ENCODE measurements at places on chromosomes 6 and 20.

GRCh38 chr20:16517946-16518783 lies 55.1 kb downstream of the KIF16B start:
- peak; percentile 25 for DNase-seq

DNA sequence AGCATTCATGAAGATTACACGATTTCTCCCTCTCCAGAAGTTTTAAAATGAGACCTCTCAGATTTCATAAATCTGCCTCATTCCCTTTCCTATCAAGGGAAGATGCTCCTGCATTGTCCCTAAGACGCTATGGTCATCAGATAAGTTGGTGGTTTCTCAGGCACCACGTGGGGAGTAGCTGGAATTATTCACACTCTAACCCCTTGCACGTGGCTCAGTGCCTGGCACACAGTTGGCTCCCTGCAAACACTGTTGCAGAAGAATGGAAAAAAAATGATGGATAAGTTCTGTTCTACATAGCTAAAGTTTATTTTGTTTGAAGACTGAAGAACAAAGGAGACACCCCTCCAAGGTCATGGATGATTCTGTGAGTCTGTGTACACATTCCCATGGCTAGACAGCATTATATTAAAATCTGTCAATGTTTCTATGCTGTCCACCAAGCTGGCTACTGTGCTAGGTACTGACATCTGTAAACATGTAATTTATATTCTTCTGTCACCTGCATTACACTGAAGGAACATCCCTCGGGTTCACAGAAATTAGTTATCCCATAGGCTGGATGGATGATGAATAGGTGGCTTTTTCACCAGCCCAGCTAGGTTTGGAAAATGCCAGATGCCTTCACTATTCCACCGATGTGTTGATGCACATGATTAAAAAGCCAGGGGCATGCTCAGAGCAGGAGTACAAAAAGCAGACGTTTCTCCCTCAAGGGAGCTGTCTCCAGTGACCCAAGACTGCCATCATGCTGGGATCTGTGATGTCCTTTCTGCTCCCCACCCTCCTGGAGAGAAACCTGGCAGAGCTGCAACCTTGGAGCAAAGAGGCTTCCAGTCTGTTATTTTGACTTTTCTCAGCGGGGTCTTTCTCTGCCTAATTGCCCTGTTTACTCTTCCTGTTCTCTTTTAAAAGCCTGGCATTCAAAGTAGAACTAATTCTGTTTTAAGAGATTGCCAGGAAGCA lies 610.5 kb downstream of the UTRN start:
- DNase-seq, result no peak

- DNase-seq, result no peak
These were observed 389.2 kb downstream of the CD83 start for GRCh38 chr6:14506656-14507246.

- no peak for DNase-seq
These were observed 131.7 kb upstream of the COL21A1 start for GRCh38 chr6:56378966-56379585.

GRCh38 chr6:169811072-169811471 lies 59.6 kb downstream of the ERMARD start:
- DNase-seq, result no peak
